NCI-H774 (cell line): ENCODE measurements at places on chromosomes 11 and 22.
A peak's percentile ranks its signal among the peaks of the same experiment; 100 is the strongest.

- no peak for DNase-seq
These were observed 4.4 kb downstream of the ARRB1 start for GRCh38 chr11:75346912-75347647.

DNA sequence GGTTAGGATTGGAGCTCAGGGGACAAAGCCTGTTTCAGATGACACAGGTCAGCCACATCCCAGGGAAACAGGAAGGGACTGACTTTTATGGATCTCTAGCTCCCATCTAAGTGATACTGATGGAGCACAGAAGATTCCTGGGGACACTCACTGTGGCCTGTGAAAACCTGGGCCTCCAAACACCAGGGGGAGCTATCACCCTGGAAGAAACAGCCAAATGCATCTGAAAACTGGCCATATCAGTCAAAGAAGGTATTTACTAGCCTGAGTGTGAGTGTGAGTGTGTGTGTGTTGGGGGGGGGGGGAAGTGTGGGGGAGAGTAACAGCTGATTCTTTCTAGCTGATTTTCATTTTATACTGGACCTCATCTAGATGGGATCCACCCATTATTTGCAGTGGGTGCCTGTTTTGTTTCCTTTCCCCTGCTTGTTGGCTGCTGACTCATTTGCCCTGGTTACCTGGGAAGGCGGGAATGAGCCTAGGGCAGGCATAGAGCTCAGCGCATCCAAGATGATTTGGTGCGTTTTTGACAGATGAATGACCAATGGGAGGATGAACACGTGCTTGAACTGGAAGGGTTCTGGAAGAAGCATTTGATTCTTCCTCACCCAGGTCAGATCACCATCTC, 284.0 kb downstream of the KIRREL3 start:
- peak; percentile 29 for DNase-seq

- DNase-seq = no peak
These were observed 13.5 kb downstream of the PLET1 start for GRCh38 chr11:112247201-112247600.

DNA sequence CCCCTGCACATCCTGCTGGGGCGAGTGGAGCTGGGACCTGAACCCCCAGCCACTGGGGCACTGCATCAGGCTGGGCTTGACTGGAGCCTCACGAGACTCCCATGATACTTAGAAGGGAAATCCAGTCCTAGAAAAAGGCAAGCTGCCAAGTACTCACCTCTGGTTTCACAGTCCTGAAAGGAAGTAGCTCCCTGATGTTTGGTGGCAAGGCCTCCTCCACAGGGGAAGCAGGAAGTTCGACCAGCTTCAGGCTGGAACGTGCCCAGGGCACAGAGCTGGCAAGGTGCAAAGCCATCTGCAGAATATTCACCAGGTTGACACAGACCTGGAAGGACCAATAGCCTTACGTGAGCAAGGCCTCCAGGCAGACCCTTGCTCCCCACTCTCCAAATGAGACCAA, 26.8 kb upstream of the NRIP3 start:
- no peak for DNase-seq

- no peak for DNase-seq
These were observed 822 bp downstream of the MARK2 start for GRCh38 chr11:63839508-63840355.

- no peak for DNase-seq
These were observed 2.5 kb upstream of the RCN1 start for GRCh38 chr11:32088117-32088941.

DNA sequence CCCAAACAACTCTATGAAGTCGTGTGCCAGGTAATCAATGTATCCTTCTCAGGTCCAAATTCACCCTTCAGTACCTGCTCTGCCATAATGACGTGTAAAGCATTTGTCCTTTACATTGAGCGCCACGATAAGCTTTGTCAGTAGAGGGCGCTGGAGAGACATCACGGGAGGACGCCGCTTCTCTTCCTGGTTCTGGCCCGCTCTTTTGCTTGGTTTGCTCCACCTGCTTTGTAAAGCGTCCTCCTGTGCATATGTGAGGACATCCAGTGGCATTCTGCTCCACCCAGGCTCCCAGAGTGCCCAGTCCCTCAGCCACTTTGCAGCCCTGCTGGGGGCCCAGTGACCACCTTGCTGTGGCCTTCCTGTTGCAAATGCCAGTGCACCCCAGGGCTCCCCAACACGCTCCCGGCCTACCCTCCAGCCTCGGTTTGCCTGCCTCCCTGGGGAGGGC, 61.1 kb downstream of the WT1 start:
- DNase-seq = no peak

DNA sequence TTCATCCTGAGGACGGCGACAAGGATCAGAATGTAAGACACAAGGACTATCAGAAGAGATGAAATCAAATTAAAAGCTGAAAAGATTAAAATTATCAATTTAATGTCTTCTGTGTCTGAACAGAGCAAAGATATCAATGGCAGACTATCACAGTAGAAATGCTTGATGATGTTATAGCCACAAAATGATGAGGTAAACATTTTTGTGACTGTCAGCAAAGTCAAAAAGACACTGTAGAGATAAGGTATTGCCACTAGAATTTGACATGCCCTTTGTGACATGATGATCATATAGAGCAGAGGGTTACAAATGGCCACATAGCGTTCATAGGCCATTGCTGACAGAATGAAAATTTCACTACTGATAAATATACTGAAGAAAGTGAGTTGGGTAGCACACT, 12.2 kb downstream of the OR5J2 start:
- DNase-seq = no peak

GRCh38 chr11:59368238-59369022, 9.7 kb downstream of the OR5AN1 start:
- no peak for DNase-seq

DNA sequence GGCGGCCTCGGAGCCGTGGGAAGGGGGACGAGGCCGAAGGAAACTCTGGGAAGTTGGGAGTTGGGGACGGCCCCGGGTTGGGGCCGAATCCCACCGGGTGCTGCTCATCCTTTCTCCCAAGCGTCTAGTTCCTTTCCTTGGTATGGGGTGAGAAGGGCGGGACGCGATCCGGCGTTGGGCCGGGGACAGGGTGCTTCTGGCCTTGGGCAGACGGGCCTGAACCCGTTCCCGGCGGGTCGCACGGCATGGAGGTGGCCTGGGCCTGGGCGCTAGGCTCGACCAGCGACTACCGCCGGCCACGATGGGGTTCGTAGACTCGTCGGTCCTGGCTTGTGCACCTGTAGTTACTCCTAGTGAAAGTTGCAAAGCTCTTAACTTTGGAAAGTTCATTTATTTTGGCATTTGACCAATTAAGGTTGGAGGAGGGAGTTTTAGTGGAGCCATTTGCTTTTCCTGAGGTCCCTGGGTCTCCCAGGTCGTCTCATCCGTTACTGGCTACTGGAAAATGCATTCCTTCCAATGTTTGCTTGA, 1.0 kb downstream of the SYT9 start:
- DNase-seq = no peak

DNA sequence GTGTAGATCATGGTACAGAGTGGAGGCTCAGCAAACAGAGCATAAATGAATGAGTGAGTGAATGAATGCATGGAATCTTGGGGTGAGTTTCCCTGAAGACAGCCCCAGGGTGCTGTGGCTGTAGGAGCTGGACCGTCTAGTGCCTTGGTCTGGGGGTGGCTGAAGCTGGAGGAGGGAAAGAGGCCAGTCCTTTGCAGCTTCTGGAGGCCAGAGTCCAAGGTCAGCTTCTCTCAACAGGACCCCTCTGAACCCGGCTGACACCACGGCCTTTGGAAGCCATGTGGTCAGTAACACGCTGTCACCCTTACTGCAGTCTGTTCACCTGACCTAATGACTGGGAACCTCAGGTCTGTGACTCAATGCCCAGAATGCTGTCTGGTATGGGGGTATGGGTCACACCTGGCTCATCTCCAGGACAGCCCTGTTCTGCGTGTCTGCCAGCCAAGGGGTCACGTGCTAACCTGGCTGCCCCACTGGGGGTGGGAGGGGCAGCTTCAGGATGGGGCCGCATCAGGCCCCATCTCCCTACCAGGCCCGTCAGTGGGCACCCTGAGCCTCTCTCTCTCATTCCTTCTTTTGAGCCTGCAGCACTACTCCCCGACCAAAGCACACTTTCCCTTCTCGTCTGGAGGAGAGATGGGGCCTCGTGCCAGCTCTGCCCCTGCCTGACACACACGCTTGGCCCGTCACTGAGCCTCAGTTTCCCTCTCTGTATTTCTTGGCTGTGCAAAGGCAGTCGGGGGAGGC, 24.1 kb upstream of the CHKA start:
- DNase-seq = no peak

GRCh38 chr11:112718483-112718882, 242.7 kb upstream of the NCAM1 start:
- DNase-seq = no peak

DNA sequence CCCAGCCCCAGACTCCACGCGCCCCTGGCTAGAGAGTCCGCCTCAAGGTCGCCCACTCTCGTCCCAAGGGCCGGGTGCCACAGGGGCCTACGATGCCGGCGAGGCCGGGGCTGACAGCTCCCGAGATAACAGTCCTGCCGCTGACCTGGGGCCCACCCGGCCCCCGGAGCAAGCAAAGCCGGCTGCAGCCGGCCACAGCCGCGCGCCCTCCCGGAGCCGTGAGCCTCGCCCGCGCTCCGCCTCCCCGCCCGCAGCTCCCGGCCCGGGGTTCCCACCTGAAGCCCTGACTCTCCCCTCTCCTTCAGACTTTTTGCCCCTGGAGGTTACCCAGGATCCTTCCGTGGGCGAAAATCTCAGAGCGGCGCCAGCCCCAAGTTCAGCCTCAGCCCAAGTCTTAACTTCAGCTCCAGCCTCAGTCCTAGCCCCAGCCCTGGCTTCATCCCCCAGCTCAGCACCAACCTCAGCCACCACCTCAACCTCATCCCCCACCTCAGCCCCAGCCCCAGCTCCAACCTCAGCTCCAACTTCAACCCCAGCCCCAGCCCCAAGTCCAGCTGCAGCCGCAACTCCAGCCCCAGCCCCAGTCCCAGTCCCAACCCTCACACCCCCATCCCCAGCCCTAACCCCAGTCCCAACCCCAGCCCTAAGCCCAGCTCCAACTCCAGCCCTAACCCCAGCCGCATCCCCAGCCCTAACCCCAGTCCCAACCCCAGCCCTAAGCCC, 1.7 kb downstream of the KLHDC7B start:
- no peak for DNase-seq

DNA sequence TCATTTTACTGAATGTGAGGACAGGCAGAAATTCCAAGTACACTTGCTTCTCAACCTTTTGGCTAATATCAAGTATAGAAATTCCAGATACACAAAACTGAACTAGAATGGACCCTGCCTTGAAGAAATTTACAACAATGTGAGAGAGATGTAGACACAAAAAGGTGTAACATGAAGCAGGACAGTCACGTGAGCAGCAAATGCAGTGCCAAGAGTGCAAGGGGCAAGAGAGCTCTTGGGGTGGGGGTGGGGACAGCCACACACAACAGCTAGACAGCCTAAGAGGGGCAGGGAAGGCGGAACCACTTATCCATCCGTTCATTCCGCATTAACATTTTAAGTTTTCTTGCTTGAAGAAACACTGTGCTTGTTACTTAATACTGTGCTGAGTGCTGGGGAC, 28.9 kb downstream of the PLEKHA7 start:
- no peak for DNase-seq

DNA sequence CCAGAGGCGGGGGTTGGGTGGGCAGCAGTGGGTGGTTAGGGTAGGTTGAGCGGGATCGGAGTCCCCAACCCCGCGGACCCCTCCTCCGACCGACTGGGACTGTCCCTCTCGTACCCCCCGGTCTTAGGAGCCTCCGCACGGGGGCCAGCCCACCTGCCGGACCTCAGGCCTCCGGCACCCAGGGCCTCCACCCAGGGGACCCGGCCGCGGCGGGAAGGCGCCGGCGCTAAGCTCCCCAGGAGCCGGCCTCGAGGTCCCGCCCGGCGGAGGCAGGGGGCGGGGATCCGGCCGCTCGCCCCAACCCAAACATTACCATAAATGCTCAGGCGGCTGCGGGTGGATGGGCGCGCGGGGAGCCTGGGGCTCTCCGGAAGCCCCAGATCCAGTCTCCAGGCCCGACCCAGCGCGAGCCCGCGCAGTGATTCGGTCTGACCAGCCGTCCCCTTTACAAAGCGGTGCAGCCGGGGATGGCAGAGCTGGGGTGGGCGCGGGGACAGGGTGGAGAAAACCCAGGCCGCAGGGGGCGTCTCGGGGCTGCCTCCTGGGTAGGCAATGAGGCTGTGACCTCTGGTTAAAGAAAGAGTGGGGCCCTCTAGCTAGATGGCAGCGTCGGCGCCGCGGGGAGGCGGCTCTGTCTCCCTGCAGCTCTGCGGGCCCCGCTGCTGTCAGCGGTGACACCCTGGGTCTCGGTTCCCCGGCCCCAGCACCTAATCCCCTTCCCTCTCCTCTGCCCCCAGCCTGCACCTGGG, 4.0 kb upstream of the MCAM start:
- DNase-seq = no peak

- DNase-seq = no peak
These were observed 15.2 kb upstream of the CDC42EP1 start for GRCh38 chr22:37544955-37545702.

GRCh38 chr11:88655196-88655595, 317.7 kb upstream of the CTSC start:
- DNase-seq = no peak

DNA sequence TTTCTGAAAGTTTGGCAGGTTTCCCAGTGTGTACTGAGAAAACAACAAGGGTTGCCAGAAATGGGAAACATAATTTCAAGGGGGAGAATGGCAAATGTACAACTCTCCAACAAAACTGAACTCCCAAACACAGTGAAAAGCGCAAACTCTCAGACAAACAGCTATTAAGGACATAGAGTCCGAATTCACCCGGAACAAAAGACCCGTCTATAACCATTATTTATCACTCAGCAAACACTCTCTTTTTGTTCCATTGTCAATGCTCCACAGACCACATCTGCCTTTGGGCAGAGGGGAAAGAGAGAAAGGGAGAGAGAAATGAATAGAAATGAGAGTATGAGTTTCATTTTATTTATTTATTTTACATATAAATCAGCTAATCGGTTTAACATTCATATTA, 21.7 kb downstream of the KIRREL3 start:
- peak; percentile 99 for DNase-seq

GRCh38 chr11:69272831-69273485, 21.0 kb upstream of the MYEOV start:
- no peak for DNase-seq

DNA sequence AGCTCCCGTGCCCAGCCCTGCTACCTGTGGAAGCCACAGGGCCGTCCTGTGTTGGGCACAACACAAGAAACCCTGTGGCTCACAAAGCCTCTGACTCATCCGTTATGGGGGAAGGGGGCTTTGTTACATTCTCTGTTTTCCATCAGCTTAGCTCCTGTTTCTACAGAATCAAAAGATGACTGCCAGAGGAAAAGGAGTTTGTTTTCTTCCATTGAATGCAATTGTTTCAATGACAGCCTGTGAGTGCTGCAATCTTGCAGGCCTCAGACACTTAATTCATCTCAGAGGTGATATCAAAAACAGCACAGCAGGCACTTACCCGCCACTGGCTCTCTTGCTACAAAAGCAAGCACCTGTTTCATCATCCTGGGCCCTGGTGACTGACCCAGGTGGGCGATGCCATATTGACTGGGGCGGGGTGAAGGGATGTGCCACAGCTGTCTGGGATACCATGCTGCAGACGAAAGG, 194.3 kb downstream of the OPCML start:
- no peak for DNase-seq
